Activated naive CD8-positive, alpha-beta T cell treated with anti-CD3 and anti-CD28 coated beads for 36 hours (primary cell): ENCODE measurements at places on chromosomes 16 and 17. TPM values are rescaled to one million over a fixed set of nuclear protein-coding genes. Genes with fewer than 3 reads are reported as not detected.
A peak's percentile ranks its signal among the peaks of the same experiment; 100 is the strongest.

The TPSAB1 gene
- total RNA-seq, result not detected

The TXNL4B gene
- total RNA-seq, result 31.1 TPM

The APOH gene
- not detected for total RNA-seq

The RBFOX1 gene
- total RNA-seq, result not detected

The ATP2C2 gene
- total RNA-seq, result not detected

The BRIP1 gene
- total RNA-seq, result 17.0 TPM

The SPATA22 gene
- total RNA-seq, result not detected

The HSD11B2 gene
- 2.8 TPM for total RNA-seq

The SLC52A1 gene
- total RNA-seq, result not detected

The SERPINF2 gene
- 0.12 TPM for total RNA-seq

DNA sequence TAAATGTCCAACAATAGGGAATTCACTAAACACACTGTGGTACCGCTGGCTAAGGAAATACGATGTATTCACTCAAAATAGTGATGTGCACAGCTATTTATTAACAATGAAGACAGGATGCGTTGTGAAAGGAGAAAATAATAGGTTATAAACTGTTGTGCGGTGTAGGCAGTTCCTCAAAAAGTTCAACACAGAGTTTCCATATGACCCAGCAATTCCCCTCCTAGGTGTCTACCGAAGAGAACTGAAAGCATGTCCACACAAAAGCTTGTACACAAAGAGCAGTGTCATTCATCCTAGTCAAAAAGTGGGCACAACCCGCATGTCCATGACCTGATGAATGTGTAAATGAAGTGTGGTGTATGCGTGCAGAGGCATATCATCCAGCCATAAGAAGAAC lies 1.2 kb upstream of the CES1 start:
- H3K27ac ChIP-seq, result no peak overlapping the region
- peaks cover 15% of the 10 kb centered on the region for H3K27me3 ChIP-seq
- DNase-seq, result no peak
- H3K4me1 ChIP-seq, result no peaks in the 10 kb centered on the region
- H3K4me3 ChIP-seq, result no peak overlapping the region

DNA sequence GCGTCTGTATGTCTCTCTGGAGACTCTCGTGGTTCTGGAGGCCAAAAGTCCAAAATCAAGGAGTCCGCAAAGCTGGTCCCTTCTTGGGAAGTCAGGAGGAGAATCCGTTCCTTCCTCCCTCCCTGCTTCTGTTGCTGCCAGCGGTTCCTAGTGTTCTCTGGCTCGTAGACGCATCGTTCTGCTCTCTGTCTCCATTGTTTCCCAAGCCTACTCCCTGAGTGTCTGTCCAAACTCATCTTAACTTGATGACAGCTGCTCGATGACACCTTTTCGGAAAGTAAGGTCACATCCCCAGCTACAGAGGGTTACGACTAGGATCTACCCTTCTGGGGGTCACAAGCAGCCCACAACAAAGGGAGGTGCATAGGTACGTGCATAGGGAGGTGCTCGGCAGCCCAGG lies 80.7 kb upstream of the FOXF1 start:
- no peak overlapping the region for H3K27ac ChIP-seq
- H3K27me3 ChIP-seq, result peaks cover 10% of the 10 kb centered on the region
- no peak for DNase-seq
- H3K4me1 ChIP-seq, result no peaks in the 10 kb centered on the region
- no peak overlapping the region for H3K4me3 ChIP-seq

GRCh38 chr16:86261379-86261778 lies 248.9 kb upstream of the FOXF1 start:
- no peaks in the 10 kb centered on the region for H3K4me1 ChIP-seq
- no peaks in the 10 kb centered on the region for H3K36me3 ChIP-seq
- H3K27me3 ChIP-seq, result peaks cover 16% of the 10 kb centered on the region

- no peak overlapping the region for H3K27ac ChIP-seq
- H3K36me3 ChIP-seq, result no peaks in the 10 kb centered on the region
- no peaks in the 10 kb centered on the region for H3K4me1 ChIP-seq
- H3K4me3 ChIP-seq, result no peak overlapping the region
- H3K27me3 ChIP-seq, result peaks cover 28% of the 10 kb centered on the region
- DNase-seq, result no peak
Observed at GRCh38 chr17:1995907-1996799, 29.0 kb downstream of the RTN4RL1 start.

GRCh38 chr16:2768403-2769089 lies 8.5 kb downstream of the ELOB start:
- H3K4me3 ChIP-seq, result no peak overlapping the region
- H3K4me1 ChIP-seq, result peaks cover 8% of the 10 kb centered on the region
- H3K36me3 ChIP-seq, result peaks cover 44% of the 10 kb centered on the region
- no peak for DNase-seq
- no peaks in the 10 kb centered on the region for H3K27me3 ChIP-seq

DNA sequence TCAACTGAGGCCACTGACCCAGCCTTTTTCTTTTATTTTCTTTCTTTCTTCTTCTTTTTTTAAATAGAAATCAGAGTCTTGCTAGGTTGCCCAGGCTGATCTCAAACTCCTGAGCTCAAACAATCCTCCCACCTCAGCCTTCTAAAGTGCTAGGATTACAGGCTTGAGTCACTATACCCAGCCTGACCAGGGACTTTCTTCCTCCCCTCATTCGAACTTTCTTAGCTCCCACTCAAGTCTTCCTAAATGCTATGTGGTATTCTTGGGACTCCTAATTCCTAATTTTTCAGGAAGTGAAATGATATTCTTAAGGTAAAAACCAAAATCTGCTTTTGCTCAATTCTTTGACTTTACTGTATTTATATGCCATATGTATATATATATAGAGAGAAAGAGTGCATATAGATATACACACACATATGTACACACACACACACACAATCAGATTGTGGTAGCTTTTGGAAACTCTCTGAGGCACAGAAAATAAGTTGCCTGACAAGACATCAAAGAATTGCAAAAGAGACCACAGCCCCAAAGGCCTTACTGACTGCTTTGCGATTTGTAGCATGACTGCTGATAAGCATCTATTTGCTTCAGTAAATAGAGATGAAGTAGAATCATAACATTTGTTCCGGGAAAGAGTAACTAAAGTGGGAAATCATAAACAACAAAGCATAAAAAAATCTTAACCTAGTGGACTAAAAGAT lies 9.5 kb upstream of the AMZ2 start:
- no peak for DNase-seq
- peak overlapping the region; percentile 82 for H3K4me3 ChIP-seq
- peaks cover 54% of the 10 kb centered on the region for H3K4me1 ChIP-seq

DNA sequence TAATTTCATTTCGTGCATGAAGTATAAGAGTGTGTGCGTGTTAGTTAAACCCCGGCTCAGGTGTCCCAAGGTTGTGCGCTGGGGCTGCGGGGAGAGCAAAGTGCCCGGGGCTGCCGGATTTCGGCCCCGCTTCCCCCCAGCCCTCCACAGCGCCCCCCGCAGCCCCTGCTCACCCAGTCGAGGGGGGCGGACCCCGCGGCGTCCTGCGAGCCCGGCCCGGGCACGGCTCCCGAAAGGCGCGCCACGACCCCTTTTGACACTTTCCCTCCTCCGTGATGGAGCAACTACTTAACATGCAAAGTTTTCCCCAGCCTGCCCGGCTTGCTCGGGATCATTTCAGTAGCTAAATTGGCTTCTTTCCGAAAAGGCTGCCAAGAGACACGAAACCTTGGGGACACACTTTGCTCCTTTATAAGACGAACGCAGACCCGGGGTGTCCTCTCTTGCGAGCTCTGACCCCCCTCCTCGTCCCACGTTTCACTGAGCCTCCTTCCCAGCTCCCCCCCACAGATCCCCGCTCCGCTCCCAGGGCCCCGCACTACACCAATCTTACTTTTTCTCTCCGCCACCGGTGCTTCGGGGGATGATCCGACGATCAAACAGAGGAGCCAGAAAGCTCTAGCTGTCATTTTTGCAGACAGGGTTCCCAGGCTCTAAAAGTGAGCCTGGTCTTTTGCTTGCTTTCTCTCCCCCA lies 552 bp downstream of the C17orf58 start:
- peaks cover 4% of the 10 kb centered on the region for H3K36me3 ChIP-seq
- no peak overlapping the region for H3K27ac ChIP-seq
- H3K4me1 ChIP-seq, result peaks cover 31% of the 10 kb centered on the region
- peak; percentile 23 for DNase-seq
- peaks cover 39% of the 10 kb centered on the region for H3K27me3 ChIP-seq

- peaks cover 42% of the 10 kb centered on the region for H3K4me1 ChIP-seq
- no peaks in the 10 kb centered on the region for H3K27me3 ChIP-seq
- H3K36me3 ChIP-seq, result peaks cover 26% of the 10 kb centered on the region
Observed at GRCh38 chr16:24036038-24036543, 200.3 kb downstream of the PRKCB start.

DNA sequence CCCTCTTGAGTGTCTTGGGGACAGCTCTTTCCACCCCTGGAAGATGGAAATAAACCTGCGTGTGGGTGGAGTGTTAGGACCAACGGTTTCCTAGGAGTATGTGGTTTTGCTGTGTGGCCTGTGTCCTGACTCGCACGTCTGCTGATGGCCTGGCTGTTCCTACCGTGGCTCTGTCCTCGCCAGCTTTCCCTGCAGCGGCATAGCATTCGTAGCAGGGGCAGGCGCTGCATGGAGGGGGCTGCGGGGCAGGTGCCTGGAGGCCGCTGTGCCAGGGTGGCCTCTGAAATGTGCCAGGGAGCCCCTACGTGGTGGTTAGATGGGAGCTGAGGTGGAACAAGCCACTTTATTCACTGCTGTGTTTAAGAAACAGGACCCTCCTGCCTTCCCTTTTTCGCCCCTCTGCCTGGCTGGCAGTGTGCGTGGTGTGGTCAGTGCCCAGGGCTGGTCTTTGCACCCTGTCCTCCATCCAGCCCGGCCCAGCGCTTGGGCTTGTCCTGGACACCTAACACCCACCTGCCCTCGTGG lies 10.6 kb downstream of the SLC16A3 start:
- no peaks in the 10 kb centered on the region for H3K27me3 ChIP-seq
- H3K4me3 ChIP-seq, result no peak overlapping the region
- peaks cover 10% of the 10 kb centered on the region for H3K36me3 ChIP-seq
- DNase-seq, result no peak
- H3K27ac ChIP-seq, result no peak overlapping the region

GRCh38 chr17:44120851-44121605 lies 2.4 kb downstream of the HDAC5 start:
- peaks cover 25% of the 10 kb centered on the region for H3K4me1 ChIP-seq
- no peak for DNase-seq
- H3K4me3 ChIP-seq, result no peak overlapping the region
- no peaks in the 10 kb centered on the region for H3K36me3 ChIP-seq

GRCh38 chr17:9968008-9968407 lies 62.9 kb upstream of the RCVRN start:
- H3K27ac ChIP-seq, result no peak overlapping the region
- H3K4me1 ChIP-seq, result no peaks in the 10 kb centered on the region
- no peaks in the 10 kb centered on the region for H3K27me3 ChIP-seq
- no peak for DNase-seq

- no peaks in the 10 kb centered on the region for H3K27me3 ChIP-seq
- no peaks in the 10 kb centered on the region for H3K4me1 ChIP-seq
- no peak for DNase-seq
Observed at GRCh38 chr16:49562228-49562627, 188.6 kb downstream of the C16orf78 start.

DNA sequence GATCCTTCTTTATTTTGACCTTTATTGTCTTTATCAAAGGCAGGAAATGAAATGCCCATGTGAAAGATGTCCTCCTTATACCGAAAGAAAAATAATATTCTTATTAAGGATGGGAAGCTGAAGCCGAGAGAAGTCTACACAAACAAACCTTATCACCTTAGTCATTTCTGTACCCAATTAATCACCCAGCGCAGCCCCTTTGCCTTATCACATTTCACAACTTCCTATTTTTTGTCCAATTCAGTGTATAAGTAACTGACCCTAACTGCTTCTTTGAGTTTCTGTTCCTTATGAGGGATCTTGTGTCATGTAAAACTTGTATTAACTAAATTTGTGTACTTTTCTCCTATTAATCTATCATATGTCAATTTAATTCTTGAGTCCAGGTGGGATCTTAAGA lies 16.4 kb upstream of the CCL23 start:
- H3K36me3 ChIP-seq, result no peaks in the 10 kb centered on the region
- no peak overlapping the region for H3K27ac ChIP-seq
- no peak overlapping the region for H3K4me3 ChIP-seq

DNA sequence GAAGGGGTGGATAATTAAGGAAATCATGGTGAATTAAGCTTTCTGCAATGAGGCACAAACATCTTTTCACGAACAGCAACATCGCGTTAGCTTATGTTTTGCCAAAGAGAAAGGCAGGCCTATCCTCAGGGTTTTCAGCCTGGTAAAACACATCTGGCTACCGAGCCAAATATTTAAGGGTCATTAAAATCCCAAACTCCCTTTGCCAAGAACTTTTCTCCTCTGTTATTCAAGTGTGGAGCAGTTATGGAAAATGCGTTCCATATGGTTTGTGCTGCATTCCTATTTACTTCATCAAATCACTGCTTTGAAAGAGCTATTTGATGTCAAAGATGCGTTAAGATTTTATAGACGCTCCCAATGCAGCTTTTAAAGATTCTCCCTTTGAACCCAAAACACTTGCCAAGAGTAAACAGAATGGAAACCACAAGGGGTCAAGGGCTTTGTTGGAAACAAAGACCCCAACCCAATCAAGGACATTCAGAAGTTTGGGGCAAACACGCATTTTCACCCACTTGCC lies 308.3 kb upstream of the CDH5 start:
- peaks cover 18% of the 10 kb centered on the region for H3K27me3 ChIP-seq
- no peaks in the 10 kb centered on the region for H3K4me1 ChIP-seq
- H3K27ac ChIP-seq, result no peak overlapping the region

GRCh38 chr17:29565643-29566472 lies 979 bp downstream of the ABHD15 start:
- peak overlapping the region; percentile 91 for H3K4me3 ChIP-seq
- peak; percentile 73 for DNase-seq
- H3K27ac ChIP-seq, result peak overlapping the region; percentile 87
- peaks cover 13% of the 10 kb centered on the region for H3K36me3 ChIP-seq

DNA sequence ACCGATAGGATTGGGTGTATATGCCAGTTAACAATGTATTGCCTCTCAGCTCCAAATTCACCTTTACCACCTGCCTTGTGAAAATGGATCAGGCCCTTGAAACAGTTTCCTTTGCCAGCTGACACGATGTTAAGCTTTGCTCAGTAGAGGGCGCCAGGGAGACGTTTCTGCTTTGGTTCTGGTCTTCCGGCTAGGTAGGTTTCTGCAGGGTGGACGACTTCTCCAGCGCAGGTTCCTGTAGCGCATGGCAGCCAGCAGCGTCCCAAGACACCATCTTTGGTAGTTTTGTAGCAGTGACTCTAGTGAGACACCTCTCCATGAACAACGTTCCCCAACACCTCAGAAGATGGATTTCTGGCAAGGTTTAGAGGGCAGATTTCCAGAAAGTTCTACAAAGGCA lies 24.0 kb downstream of the SYCE1L start:
- H3K4me3 ChIP-seq, result no peak overlapping the region
- no peaks in the 10 kb centered on the region for H3K36me3 ChIP-seq
- no peak overlapping the region for H3K27ac ChIP-seq
- no peaks in the 10 kb centered on the region for H3K27me3 ChIP-seq
- H3K4me1 ChIP-seq, result peaks cover 5% of the 10 kb centered on the region
